Posterior vena cava (tissue), 2 donors: ENCODE measurements at places on chromosomes 12 and 14. TPM values are rescaled to one million over a fixed set of nuclear protein-coding genes. Genes with fewer than 3 reads are reported as not detected.

The SLC16A7 gene
- total RNA-seq: 29.3 TPM

The PPP1R1A gene
- total RNA-seq: 3.7 TPM

The COX6A1 gene
- 261 TPM for total RNA-seq

The KRT71 gene
- total RNA-seq: not detected

The NUDT14 gene
- 12.7 TPM for total RNA-seq

The PLEKHD1 gene
- 0.10 TPM for total RNA-seq

The TDRD9 gene
- total RNA-seq: 2.9 TPM

The CMKLR1 gene
- total RNA-seq: 53.4 TPM

The LTBP2 gene
- total RNA-seq: 141 TPM

DNA sequence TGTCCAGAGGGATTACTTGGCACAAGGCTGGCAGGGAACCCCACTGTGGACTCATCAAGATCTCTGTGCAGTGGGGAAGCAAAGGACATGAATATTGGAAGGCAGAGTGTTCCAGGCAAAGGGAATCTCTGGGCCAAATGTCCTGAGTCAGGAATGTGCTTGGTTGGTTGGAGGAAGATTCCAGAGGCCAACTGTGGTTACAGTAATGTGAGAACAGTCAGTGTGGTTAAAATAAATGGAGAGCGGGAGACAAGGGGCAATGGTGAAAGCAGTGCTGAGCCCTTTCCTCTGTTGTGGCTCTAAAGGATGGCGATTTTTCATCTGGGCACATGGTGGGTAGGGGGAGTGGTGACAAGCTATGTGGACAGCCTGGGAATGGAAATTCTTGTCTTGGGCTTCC is 948.2 kb downstream of the BCL11B start:
- no peak for DNase-seq

DNA sequence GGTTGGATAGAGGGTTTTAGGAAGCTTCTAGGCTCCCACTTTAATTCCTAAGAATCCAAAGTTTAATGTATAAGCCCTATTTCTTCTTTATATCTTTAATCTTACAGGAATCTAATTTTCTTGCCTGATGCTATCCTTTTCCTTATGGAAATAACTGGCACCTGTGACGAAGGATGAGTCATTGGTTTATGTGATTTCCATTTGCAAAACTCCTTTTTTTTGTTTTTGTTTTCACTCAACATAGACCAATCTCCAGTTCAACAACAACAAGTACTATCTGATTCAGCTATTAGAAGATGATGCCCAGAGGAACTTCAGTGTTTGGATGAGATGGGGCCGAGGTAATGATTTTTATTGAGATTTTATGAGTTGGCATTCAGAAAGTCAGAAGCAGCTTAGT is 6.8 kb downstream of the PARP2 start:
- no peak for DNase-seq

DNA sequence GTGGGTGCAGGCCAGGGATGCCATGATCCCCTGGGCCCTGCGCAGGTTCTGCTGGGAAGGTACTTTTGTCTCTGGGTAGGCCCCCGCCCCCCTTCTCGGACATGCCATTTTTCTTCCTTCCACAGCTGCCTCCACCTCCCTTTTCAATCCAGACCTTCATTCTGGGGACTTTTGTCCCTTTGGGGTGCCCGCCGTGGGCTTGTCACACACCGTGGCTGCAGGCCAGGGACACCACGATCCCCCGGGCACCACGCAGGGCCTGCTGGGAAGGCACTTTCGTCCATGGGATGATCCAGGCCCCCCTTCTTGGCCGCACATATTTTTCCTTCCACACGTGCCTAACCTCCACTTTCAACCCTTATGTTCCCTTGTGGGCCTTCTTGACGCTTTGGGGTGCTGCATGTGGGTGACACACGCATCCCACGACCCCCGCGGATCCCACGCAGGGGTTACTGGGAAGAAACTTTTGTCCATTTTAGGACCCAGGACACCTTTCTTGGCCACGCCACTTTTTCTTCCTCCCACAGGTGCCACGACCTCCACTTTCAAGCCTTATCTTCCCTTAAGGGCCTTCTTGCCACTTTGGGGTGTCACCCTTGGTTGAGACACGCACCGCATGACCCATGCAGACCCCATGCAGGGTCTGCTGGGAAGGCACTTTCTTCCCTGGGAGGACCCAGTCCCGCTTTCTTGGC is 272.5 kb downstream of the ALG10 start:
- no peak for DNase-seq

- no peak for DNase-seq
Observed at GRCh38 chr12:65368055-65368454, 89.6 kb downstream of the MSRB3 start.

DNA sequence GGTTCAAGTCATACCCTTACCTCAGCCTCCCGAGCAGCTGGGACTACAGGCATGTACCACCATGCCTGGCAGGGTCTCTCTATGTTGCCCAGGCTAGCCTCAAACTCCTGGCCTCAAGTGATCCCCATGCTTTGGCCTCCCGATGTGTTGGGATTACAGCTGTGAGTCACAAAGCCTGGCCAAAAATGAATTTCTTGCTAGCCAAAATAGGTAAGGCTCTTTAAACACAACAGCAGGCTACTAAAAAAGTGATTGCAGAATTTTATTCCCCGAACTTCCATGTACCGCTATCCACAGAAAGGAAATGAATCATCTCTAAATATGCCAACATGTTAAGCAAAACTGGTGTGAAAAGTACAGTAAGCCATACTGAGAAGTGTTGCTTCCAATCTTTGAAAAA is 50.6 kb downstream of the WDHD1 start:
- no peak for DNase-seq

DNA sequence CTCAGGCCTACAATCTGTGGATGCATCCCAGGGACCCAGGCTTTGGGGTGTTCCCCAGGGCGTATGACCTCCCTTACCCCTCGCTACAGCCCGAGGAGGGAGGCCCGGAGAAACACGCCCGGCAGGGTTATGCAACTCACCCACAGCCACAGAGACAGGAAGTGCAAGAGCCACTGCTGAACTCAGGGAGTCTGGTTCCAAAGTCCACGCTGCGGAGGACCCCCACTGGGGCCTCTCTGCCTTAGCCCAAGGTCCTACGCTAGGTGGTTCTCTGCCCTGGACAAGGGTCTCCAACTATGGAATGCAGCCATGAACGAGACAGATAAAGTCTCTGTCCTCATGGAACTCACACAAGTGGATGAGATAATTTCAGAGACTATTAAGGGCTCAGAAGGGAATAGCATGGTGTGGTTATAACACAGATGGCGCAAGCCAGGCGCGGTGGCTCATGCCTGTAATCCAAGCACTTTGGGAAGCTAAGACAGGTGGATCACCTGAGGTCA is 11.3 kb downstream of the SCARB1 start:
- DNase-seq: peak; percentile 92

DNA sequence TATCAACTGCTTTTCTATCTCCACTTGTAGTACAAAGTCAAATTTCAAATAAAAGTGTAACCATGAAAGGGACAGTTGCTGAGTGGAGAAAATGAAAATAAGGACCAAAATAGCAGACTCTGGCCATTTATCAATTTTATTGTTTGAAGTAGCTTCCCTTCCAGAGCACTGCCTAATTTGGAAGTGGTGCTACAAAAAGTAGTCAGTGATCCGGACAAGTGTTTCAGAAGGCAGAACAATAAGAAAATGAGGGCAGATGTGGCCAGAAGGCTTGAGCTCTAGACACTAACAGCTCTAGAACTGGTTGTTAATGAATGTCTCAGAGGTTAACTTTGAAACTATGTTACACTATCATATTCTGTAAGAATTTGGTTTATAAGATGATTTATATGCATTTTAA is 48.9 kb downstream of the ABCC9 start:
- DNase-seq: no peak

- no peak for DNase-seq
Observed at GRCh38 chr12:49020441-49020840, 1.9 kb upstream of the PRKAG1 start.

DNA sequence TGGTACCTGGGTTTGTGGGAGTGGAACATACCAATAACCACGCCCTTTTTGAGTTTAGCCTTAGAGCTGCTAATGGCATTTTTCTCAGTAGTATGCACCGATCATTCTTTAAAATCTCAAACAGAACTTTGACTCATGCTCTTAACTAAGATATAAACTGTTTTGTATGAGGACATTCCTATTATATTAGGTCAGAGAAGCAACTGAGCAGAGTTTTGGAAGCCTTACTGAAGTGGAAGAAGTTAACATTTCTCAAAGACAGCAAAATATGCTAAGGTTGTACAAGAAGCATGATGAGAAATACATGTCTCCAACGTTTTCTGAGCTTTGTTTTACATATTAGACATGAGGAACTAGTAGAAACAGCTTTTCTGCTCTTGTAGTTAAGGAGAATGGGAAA is 819.2 kb downstream of the FSCB start:
- DNase-seq: no peak

DNA sequence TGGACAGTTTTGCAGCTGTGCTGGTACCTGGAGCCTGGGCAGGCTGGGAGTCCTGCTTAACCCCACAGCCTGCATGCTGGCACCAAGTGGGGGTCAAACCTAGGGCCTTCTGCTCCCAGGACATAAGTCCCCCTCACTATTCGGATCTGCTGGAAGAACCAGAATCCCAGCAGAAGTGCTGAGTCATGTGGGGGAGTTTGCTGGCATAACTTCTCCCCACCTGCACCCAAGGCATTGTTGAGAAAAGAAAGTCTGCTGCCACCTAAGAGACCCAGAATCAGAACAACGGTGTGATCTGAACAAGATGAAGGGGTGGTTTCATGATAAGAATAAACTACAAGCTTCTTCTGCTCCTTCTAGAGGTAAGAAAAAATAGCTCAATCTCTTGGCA is 102.7 kb downstream of the RBM19 start:
- no peak for DNase-seq

GRCh38 chr14:24277606-24278321 is 6.4 kb upstream of the RABGGTA start:
- DNase-seq: no peak

- no peak for DNase-seq
Observed at GRCh38 chr12:123903301-123904065, 69.1 kb downstream of the CCDC92 start.

DNA sequence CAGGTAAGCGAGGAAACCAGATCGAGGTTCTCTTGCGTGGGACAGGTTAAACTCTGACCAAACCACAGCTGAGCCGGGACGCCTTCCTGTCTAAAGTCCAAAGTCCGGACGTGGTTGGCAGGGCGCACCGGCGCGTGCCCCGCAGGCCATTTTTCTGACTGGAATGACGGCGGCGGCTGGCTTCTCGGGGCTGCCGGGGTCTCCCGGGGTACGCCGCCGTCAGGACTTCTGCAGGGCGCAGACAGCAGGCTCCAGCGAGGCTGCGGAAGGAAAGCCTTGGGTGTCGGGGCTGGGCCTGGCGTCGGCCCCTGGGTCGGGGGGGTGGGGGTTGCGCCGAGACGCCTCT is 32.8 kb downstream of the MIA2 start:
- peak; percentile 90 for DNase-seq

DNA sequence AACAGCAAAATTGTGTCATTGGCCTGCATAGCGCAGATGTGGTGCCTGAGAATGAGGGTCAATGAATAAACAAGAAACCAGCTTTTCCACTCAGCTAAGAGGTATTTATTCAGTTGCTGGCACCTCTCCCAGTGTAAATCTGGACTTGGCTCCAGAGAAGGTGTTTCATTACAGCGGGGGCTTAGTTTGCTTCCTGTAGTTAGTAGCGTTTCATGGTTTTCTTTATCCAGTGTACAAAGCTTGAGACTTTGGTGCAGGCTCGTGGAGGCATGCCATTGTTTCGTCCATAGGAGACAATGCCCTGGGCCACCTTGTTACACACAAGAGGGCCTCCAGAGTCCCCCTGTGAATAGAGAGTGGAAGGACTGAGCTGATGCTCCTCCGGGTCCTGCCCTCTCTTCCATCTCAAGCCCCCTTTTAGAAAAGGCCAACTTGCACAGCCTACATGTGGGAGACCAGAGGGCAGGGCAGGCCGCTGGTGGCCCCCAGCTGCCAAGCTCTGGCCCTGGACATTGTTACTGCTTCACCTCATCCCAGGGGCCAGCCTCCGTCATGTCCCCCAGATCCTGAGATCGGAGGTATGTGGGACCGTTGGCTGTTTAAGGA is 3.0 kb downstream of the GZMB start:
- DNase-seq: no peak

GRCh38 chr12:116043659-116044535 is 233.6 kb downstream of the MED13L start:
- no peak for DNase-seq

DNA sequence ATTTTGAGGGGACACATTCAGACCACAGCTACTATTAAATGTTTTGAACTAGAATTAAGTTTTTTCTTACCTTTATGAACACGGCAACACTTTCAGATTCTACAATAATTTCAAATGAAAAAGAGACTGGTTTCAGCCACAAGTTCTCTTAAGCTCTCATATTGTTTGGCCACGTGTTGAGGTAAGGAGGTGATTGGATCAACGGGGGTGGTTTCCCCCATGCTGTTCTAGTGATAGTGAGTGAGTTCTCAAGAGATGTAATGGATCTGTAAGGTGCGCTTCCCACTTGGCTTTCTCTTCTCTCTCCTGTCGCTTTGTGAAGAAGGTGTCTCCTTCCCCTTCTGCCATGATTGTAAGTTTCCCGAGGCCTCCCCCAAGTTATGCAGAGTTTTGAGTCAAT is 48.9 kb upstream of the DYRK2 start:
- no peak for DNase-seq

DNA sequence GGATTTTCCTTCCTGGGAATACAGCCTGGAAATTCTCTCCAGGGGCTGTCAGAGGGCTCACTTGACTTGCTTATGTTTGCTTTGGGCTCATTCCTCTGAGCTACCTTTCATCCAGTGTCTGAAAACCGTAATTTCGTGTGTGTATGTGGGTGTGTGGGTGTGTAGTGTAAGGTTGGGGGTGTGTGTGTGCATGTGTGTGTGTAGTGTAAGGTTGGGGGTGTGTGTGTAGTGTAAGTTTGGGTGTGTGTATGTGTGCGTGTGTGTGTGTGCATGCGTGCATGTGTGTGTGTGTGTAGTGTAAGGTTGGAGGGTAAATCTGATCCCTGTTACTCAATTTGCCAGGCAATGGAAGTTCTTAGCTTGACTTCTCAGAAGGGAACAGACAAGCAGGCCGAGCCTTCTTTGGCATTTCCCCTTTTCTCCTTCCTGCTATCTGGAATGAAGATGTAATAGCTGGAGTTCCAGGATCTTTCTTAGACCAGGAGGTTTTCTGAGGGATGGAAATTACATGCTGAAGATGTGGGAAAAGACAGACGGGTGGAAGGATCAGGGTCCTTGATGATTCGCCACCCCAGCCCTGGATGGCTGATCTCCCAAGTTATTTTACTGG is 15.5 kb upstream of the BEGAIN start:
- peak; percentile 8 for DNase-seq

DNA sequence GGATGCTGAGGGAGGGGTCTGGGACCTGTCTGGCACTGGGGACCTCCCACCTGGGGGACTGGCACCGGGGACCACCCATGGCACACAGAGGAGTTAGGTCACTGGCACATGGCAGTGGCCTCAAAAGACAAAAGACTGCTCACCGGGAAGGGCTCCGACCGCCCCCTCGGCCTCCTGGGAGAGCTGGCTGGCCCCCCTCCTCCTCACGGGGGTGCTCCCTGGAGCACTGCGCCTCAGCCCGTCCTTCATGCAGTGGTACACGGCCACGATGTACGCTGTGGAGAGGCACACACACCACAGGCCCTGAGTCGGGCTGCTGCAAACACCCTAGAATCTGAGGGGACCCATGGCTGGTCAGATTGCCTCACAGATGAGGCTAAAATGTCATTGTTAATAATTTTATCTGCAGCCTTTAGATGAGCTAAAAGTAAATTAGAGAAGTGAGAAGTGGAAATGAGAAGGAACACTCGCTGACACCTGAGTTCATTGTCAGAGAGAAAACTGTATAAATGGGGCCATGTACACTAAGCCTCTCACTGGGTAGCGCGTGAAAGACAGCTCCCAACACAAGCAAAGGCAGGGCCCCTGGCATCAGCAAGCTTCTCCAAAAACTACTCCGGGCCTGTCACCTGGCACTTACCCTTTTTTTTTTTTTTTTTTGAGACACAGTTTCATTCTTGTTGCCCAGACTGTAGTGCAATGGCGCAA is 14.1 kb downstream of the P2RX2 start:
- peak; percentile 68 for DNase-seq
